ENCODE measurements at places on chromosomes 12 and 14.

GRCh38 chr14:51462182-51462581 lies 189.5 kb upstream of the FRMD6 start:
- DNase-seq = no peak

GRCh38 chr12:1837541-1838204 lies 17.3 kb downstream of the LRTM2 start:
- DNase-seq = peak; percentile 57

- DNase-seq = no peak
Measured at GRCh38 chr12:1948883-1949282, 30.4 kb upstream of the CACNA2D4 start.

DNA sequence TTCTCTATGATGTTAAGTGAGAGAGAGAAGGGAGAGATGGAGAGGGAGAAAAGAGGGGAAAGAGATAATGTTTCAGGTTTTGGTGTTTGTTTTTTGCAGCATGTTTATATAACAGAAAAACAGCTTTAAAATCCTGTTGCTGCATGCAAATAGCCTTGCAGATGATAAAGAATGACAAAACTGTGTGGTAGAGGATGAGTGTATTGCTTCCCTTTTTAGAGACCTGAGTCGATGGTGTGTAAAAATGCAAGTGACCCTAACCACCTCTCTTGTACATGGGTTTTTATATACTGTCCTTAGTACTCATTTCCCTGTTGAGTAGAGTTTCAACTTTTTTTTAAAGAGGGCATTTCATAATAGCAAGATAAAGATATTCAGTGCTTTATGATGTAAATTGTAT lies 249.1 kb downstream of the AKAP6 start:
- no peak for DNase-seq

GRCh38 chr12:6914947-6915788 lies 788 bp downstream of the ENO2 start:
- no peak for DNase-seq

DNA sequence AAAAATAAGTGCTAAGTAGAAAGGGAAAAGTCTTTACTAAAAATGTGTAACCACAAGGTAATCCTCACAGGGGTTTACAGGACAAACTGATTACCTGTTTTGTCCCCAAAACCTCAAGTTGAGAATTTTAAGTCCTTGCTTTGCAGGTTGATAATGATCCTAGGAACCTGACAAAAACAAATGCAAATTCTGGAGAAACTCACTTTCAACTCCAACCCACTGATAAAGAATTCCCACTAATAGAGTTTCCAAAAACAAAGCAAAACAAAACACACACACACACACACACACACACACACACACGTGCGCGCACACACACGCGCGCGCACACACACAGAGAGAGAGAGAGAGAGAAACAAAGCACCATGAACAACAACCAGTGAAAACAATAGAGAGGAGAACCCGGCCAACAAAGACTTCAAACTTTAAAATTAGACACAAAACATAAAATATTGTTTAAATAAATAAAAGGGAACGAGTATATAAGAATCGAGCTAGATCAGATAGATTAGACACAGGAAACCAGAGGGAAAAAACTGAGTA lies 187.0 kb upstream of the FOXN3 start:
- no peak for DNase-seq

- no peak for DNase-seq
Measured at GRCh38 chr12:8709124-8709830, 11.5 kb downstream of the RIMKLB start.

GRCh38 chr14:23528555-23528954 lies 23.0 kb downstream of the ZFHX2 start:
- DNase-seq = no peak

GRCh38 chr14:85442996-85443395 lies 86.9 kb upstream of the FLRT2 start:
- peak; percentile 8 for DNase-seq

DNA sequence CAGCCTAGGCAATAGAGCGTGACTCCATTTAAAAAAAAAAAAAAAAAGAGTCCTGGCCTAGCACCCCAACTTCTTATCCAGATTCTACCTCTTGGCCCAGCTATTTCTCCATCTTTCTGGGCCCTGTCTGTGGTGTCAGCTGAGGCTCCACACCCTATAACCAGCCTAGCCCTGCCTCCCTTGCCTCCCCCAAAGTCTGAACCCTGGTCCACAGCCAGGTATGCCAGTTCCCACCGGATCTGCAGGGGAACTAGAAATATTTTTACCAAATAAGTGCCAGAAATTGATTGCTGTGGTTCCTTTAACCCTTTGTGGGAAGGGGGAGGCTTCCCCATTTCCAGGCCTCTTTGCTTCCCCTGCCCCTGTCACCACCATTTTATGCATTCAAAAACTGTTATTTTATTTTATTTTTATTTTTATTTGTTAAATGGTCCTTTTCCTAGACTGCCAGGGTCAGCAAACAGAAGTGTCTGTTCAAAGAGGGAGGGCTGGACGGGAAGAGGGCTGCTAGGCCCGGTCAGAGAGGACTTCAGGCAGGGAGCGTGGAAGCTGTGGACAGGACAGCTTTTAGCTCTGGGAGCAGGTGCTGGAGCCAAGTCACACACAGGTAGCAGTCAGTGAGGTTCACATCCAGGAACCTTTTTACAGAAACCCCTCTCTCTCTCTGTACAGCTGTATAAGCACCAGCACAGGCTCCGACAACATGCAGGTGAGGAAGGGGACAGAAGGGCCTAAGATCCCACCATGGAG lies 23.2 kb downstream of the TTC9 start:
- DNase-seq = no peak

GRCh38 chr12:47281667-47282171 lies 202.0 kb upstream of the AMIGO2 start:
- DNase-seq = peak; percentile 24

Measured in IMR-90 (cell line).